ENCODE measurements at places on chromosomes 11 and 22. TPM values are rescaled to one million over a fixed set of nuclear protein-coding genes. Genes with fewer than 3 reads are reported as not detected.

MRGPRX4 gene
- not detected for polyA plus RNA-seq

FZD4 gene
- polyA plus RNA-seq = 88.6 TPM

CSF2RB gene
- polyA plus RNA-seq = 3.7 TPM

RASSF10 gene
- polyA plus RNA-seq = 27.6 TPM

RBMXL2 gene
- 0.12 TPM for polyA plus RNA-seq

IGSF9B gene
- 8.4 TPM for polyA plus RNA-seq

SCN4B gene
- 1.4 TPM for polyA plus RNA-seq

MALAT1 gene
- polyA plus RNA-seq = 788 TPM

TRIM51 gene
- polyA plus RNA-seq = not detected

SYT7 gene
- polyA plus RNA-seq = 5.0 TPM

MFNG gene
- polyA plus RNA-seq = 12.4 TPM

SCUBE1 gene
- polyA plus RNA-seq = 11.1 TPM

CDC42EP2 gene
- 18.6 TPM for polyA plus RNA-seq

TMEM134 gene
- 72.8 TPM for polyA plus RNA-seq

GRCh38 chr22:20247010-20247505 lies 21.1 kb downstream of the RTN4R start:
- no peak for DNase-seq

DNA sequence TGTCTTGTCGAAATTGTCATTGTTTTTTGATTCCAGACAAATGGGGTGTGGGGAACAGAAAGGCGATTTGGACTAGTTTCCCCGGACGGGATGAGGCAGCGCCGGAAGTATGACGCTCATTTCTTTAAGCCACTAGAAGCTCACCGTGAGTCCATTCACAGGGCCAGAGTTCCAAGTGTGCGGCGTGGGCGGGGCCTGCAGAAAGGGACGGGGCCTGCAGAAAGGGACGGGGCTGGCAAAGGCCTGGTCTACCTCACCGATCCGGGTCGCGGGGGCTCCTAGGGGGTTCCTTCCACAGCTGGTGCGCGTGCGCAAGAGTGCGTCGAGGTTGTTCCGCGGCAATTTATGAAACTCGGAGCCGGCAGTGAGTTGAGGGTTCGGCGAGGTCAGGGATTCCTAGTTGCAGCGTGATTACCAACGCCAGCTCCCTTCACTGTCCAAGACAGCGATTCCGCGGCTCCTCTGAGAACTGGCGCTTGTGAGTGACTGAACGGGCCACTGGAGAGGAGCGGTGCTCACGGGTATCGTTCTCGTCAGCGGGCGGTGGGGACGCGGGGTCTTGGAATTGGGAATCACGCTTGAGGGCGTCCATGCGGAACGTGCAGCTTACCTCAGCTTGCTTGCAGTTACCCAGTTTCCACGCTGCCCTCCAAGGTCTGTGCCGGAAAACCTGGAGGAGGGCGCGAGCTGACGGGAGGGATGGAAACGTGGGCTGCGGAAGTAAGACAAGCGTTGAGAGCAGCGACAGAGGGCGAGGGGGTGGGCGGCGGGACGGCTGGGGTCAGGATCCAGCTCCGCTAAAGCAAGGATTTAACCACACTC lies at the start of gene ZNF215:
ZNF215 (plus strand) TSS at position 219 of the 822 bp plus-strand sequence. CDS start 5,847 bp downstream, outside the sequence.
- peak; percentile 47 for DNase-seq

- no peak for DNase-seq
These were observed 232.6 kb upstream of the CARD18 start for GRCh38 chr11:105372206-105372605.

- no peak for DNase-seq
These were observed 5.4 kb upstream of the C11orf86 start for GRCh38 chr11:66969584-66970225.

DNA sequence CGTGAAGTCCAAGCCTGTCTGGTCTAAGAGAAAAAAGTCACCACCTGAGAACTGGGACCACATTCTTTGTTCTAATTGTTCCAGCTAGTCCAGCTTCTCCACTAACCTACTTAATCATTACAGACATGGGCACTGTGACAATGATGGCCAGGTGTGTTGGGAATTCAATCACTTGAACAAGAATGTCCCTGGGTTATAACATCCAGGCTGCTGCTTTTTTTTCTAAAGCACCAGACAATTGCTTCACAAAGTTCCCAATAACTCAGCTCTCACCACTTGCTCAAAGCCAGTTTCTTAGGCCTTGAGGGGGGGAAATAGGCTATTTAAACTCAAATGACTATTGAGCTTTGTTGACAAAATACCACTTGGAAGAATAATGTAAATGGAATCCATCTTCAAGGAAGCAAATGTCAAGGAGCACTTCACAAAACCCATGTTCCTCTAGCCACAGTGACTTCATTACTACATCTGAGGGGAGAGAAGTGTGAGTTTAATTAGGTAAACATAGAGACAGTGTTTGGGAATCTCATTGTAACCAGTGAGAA lies 80.3 kb downstream of the ME3 start:
- DNase-seq = no peak

DNA sequence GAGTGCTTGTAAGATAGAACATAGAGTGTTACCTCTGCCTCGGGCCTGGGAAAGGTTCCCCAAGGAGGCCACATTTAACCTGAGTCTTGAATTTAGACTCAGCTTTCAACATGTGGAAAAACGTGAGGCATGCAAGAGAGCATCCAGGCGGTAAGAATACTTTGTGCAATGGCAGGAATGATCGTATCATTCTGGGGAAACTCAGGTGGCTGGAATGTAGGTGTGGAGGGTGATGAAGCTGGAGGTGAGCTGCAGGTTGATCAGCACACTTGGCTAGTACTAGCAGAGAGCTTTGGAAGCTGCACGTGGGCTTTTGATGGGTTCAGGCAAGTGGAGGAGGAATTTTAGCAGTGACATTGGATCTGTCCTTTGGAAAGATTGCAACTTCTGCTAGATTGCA lies 270.3 kb upstream of the RAG2 start:
- DNase-seq = no peak

- no peak for DNase-seq
These were observed 36.6 kb downstream of the RPL27A start for GRCh38 chr11:8719211-8719649.

- no peak for DNase-seq
These were observed 1.6 kb downstream of the PDXP start for GRCh38 chr22:37659897-37660708.

- no peak for DNase-seq
These were observed 14.9 kb upstream of the OMP start for GRCh38 chr11:77087723-77088225.

DNA sequence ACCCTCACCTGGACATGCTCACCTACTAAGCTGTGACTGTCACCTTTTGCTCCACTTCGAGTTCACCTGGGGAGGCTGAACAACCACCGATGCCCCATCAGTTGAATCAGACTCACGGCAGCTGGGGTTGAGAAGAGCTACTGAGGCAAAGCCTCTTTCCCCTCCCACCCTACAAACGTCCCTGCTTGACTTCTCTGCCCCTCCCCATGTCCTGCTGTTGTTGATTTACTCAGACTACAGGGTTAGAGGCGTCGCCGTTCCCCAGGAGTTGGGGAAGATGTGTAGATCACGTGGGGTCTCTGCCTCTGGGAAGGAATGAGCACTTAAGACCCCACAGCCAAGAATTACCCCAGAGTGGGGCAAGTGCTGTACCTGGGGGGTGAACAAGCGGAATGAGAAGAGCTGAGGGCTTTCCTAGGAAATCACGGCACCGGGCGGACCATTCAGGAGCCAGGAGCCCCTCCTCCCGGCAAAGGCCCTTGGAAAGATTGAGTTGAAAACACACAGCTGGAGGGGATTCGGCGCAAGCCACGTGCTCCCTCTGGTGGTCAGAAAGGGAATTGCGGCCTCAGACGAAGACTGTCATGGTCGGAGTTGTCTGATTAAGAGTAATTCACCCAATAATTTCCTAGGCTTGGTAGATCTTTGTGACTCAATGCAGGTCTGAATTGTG lies 7.0 kb downstream of the FXYD2 start:
- peak; percentile 86 for DNase-seq

DNA sequence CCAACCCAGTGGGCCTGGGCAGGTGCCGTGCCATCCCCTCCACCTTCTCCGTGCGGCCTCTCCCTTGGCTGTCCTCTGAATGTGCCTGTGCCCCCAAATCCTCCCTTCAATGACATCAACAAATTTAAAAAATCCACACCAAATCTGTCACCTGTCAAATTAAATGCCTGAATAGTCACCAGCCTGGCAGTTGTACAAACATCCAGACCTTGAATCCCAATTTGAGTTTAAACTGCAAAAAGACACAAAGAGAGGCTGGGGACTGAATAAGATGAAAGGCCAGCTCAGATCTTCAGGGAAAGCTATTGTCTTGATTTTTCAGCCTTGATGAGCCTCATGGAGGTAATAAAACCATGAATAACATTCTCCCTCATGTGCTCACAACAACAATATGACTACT lies 194.7 kb downstream of the KIRREL3 start:
- DNase-seq = no peak

DNA sequence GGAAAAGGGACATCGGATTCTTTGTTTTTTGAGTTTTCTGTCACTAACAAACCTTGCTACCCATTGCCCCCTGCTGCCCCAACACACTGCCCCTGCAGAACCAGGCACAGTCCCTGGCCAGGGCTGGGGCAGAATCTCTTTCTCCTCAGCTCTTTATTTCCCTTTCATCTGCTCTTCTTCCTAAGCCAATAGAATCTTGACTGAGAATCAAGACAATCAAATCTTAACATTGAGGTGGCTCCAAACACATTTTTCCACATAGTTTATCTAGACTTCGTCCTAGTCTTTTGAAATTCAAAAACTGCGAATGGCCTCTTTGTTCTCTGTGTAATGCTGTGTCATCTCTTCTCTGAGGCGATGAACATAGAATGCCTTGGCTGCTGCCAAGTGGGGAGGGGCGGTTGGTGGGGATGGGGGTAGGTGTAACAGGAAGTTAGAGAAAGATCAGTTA lies 16.1 kb upstream of the NTM start:
- DNase-seq = no peak

- DNase-seq = no peak
These were observed 34.6 kb downstream of the UQCR10 start for GRCh38 chr22:29801796-29802195.

- no peak for DNase-seq
These were observed 51.3 kb upstream of the CDON start for GRCh38 chr11:126113963-126114362.

- no peak for DNase-seq
These were observed 16.7 kb downstream of the TMPRSS13 start for GRCh38 chr11:117912497-117912896.

- peak; percentile 3 for DNase-seq
These were observed 335 bp upstream of the SEZ6L start for GRCh38 chr22:26168939-26169314.

DNA sequence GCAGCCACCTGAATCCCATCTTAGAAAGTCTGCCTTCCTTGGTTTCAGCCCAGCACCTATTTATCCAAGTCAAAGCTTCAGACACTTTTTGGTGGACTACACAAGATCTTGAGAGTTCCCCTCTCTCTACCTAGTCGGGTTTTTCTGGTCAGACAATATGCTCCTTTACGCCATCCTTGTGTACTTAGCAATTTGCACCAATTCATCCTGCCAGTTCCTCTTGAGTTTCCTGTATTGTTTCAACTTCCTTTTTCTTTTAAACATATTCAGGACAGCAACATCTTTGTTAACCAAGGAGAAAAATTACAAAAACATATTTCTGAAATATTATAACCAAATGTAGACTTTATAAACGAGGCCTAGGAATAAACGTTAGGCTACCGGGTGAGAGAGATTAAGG lies 368.2 kb upstream of the CADM1 start:
- DNase-seq = no peak

DNA sequence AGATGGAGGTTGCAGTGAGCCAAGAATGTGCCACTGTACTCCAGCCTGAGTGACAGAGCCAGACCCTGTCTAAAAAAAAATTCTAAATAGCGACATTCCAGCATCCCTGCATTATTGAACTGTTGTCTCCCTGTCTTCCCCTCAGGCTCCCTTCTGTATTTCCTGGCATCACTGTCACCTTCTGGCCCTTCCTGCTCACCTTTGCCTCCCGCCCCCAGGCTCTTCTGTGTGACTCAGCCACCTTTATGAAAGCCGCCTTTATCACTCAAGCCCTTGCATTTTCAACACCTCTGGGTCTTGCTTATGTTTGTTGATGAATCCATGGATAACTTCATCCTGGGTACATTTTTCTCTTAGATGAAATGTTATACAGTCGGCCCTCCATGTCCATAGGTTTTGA lies 21.1 kb downstream of the UBASH3B start:
- no peak for DNase-seq

- no peak for DNase-seq
These were observed 86.4 kb upstream of the SEZ6L start for GRCh38 chr22:26082866-26083265.

DNA sequence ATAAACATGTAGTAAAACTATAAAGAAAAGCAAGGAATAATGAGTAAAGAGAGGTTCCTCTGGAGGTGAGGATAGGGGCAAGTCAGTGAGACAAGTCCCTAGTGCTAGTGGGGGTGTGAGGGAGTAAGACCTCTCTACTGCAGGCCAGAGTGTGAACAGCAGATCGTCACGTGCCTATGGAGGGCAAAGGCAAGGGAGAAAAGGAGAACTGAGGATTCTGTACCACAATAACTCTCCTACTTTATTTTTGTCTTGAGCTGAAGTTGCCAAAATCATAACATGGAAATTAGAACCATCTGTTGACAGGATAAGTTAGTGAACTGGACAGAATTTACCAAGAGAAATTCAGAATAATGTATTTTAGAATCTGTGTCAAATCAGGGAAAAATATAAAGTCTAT lies 77.6 kb downstream of the ENTHD1 start:
- no peak for DNase-seq

GRCh38 chr11:130160498-130161155 lies 1.0 kb downstream of the ST14 start:
- no peak for DNase-seq

DNA sequence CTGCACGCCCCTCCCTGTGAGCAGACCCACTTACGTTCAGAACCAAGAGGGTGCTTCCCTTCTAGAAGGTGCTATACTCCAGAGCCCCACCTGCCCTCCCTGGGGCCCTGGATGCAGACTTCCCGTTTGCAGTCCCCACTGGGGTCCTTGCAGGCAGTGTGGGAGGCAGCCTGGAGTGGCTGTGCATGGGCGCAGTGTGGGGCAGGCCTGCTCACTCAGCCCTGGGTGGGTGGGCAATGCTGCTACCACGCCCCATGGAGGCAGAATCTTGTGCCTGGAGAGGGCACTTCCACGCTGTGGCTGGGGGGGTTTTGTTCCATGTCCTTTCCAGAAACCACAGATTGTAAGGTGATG lies 116.2 kb downstream of the KCNQ1OT1 start:
- DNase-seq = no peak

- DNase-seq = no peak
These were observed 30.8 kb downstream of the MYH9 start for GRCh38 chr22:36356708-36357624.

- no peak for DNase-seq
These were observed 1.8 kb upstream of the TBC1D10A start for GRCh38 chr22:30328466-30329049.

DNA sequence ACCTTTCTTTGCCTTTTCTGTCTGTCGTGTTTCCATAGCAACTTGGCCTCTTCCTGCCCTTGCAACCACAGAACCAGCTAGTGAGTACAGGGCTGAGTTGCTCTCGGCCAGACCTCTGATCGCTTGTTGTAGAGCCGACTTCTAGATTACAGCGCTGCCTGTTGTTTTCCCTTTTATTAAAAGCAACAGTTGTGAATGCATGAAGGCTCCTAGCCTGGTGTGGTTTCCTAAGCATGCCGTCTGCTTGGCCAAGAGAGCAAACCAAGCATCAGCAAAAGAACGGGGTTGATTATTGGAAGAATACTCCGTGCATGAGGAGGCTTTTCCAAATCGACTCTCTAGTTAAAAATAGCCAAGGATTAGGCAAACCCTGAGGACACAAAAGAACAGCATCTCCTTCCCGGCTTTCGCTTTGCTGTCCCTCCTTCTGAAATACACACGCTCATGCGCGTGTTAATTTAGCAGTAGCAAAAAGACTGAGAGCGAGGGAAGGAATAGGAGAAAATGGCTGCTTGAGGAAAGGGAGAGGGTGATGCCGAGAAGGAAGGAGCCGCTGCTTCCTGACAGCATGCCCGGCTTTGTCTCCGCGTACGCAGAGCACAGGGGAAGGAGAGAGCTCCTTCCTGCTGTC lies 71.5 kb upstream of the TTC12 start:
- DNase-seq = peak; percentile 38

Data from renal pelvis (tissue), 12 donors.